ENCODE measurements at places on chromosomes 11 and 22.
A peak's percentile ranks its signal among the peaks of the same experiment; 100 is the strongest.

DNA sequence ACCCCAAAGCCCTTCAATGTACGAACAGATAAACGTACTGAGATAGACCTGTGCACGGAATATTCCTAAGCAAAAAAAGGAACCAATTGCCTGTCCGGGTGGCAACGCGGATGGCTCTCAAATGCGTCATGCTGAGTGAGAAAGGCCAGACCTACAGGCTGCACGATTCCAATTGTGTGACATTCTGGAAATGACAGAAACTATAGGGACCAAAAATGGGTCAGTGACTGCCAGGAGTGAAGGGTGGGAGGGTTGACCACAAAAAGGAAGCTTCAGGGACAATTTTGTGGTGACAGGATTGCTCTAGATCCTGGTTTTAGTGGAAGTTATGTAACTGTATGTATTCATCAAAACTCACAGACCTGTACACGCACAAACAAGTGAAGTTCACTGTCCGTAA, 24.0 kb upstream of the SYT8 start:
- no peak for DNase-seq

DNA sequence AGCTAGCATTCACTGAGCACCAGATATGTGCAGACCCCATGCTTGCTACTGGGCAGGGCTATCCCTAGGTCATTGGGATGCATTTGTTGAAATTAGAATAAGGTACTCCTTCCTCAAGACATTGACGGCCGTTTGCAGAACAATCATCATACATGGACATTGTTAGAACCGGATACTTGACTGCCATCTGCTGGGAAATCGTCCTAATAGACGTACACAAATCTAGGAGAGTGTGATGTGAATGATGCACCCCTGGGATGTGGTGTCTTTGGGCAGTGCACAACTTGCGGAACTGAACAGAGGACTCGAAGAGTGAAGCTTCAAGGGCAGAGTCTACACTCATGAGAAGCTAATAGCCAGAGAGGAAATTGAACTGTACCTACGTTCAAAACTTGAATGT, 35.9 kb downstream of the MYO18B start:
- peak; percentile 67 for DNase-seq

DNA sequence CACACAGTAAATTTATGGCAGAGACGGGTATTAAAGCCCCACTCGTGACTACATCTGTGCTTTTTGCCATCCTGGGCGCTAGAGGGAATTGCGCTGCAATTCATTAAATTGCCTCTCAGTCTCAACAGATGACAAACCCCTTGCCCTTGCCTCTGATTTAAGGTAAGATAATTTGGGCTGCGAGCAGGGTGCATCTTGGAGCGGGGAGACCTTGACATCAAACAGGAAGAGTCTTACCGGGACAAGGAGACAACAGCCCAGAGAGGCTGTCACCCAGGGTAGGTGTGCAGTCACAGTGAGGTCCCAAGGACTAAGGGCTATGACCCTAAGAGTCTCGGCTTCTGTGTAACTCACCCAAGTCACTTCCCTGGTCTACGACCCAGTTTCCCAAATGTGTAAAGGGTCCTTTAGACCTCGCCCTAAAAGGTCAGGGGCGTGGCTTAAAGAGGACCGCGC, 449 bp upstream of the TOM1 start:
- DNase-seq: peak; percentile 28

- DNase-seq: no peak
Measured at GRCh38 chr22:45859231-45860161, 117.5 kb downstream of the WNT7B start.

DNA sequence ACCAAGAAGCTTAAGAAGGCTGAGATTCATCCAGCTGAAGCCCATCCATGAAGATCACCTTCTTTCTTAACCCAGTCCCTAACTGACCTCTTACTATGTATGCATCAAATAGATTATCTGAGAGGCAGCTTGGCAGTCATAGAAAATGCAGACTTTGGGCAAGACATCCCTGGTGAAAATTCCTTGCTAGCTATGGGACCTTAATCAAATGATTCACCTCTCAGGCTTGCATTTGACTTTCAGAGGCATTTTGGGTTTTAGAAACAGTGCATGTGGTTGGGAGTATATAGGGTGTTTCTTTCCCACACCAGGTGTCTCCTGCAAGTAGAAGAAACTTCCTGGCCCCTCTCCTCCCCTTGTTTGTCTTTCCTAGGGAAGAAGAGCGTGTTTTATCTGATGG, 188.5 kb upstream of the ISX start:
- DNase-seq: no peak

GRCh38 chr11:64141081-64141783, 24.7 kb downstream of the MACROD1 start:
- DNase-seq: no peak

GRCh38 chr11:13421561-13421960, 41.5 kb downstream of the BTBD10 start:
- no peak for DNase-seq

DNA sequence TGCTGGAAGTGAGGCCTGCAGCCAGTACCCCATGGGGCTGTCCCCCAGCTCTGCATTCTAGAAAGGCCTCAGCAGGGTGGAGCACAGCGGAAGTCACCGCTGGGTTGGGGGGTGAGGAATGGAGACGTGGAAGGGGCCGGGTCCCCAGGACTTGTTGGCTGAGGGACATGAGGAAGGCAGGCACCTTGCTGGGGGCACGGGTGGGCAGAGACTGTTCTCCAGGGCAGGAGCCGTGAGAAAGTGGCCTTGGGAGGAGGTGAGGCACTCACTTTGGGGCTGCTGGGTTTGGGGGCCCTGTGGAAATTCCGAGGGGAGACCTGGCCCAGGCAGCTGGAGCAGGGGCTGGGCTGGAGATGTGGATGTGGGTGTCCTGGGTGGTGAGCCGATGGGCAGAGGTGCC, 5.0 kb downstream of the TNNI2 start:
- DNase-seq: no peak

GRCh38 chr22:30044369-30044768, 35.9 kb upstream of the HORMAD2 start:
- DNase-seq: peak; percentile 46
